ENCODE measurements at places on chromosomes 11 and 22.

DNA sequence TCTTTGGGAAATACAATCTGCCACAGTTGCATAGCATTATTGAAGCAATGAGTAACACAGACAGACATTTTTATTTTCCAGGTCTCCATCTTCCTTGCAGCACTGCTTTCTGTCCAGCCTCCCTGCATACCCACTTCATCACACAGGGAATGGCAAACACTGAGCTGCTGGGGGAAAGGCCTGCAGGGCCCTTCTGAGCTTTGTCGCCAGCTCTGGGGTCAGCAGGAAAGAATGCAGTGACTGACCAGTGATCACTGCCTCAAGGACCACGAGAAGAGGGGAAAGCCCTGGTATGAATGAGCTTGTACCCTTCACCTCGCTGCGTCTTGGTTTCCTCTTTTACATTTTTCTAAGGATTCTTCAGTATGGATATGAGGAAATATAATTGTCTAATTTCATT lies 21.3 kb upstream of the MICAL2 start:
- no peak for DNase-seq

GRCh38 chr11:119372260-119373058 lies 9.0 kb downstream of the USP2 start:
- no peak for DNase-seq

DNA sequence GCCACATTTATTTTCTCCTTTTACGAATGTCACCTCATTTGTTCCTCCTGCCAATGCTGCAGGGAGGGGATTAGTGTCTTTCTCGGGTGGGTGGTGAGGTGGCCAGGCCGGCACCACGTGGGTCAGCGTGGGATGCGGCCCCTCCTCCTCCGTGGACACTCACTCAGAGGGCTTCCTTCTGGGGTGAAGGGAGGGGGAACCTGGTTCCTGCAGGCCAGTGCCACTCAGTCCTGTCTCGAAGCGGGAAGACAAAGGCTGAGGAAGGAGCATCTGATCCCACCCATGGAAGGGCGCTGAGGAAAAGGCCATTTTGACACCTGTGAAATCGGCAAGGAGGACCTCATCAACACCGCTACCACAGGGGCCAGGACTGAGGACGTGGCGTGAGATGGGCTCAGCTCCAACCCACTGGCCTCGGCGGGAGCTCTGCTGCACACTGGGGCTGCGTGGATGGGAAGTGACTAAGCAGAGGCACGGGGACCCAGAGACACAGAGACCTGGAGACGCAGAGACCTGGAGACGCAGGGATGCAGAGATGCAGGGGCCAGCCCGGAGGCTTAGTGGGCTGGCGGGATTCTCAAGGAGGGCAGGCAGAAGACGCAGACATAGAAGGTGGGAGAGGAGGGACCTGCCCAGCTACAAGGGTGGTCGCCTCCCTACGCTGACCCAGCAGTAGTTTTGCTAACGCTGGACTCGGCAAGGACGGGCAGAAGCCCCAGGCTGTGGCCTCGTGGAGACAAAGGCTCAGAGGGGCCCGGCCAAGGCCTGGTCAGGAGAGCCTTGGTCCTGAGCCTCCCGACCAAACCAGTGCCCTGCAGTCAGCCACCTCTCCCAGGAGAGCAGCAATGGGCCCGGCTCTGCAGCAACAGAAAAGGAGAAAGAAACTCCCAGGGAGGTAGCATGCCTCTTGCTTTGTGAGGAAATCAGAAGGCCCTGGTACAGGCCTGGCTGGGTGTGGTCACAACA lies 1071.2 kb downstream of the BRD1 start:
- DNase-seq = no peak

GRCh38 chr11:117610045-117610444 lies 187.0 kb downstream of the DSCAML1 start:
- no peak for DNase-seq

DNA sequence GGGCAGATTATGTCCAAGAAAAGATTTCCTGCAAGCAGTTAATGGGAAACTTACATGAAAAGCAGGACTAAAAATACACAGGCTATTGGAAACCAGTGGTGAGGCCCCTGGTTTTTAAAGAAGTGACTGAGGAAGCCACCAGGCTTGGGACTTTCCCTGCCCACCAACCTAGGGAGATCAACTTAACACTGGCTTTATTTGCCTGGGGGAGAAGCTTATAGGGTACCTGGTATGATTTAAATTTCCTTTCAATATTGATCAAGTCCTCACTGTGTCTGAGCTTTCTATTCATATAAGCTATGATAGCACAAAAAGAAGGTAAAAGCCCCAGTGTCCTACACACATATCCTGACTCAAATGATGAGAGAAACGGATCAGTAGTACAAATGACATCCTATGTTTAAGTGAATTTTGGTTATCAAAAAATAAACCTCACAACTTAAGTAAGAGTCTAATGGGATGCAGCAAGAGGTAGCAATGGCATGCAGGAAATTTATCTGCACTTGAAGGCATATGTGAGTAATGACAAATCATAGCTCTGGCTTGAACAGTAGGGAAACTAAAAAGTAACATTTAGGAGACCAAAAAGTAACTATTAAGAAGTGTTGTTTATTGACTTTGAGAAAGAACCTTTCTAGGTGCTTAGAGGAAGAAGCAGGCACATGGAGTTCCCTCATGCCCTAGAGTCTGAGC lies 85.3 kb downstream of the GAB2 start:
- DNase-seq = no peak

GRCh38 chr11:62725646-62726045 lies 1.6 kb downstream of the HNRNPUL2 start:
- DNase-seq = no peak

- no peak for DNase-seq
Observed at GRCh38 chr11:85742348-85742747, 56.4 kb upstream of the CCDC89 start.

DNA sequence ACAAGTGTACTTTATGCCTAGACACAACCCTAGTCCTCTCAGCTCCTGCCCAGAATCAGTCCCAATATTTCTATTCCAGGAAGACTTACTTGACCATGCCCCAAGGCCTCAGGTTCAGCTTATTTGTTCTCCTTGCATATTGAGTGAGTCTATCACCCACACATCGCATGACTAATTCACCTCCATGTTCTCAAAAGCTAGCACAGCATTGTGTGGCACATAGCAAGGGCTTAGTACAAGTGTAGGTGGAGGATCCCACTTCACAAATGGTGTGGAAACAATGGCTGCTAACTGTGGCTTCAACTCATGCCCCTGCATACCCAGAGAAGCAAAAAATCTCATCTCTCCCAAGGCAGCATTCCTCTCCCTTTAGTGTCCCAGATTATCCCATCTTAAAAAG lies 602.6 kb upstream of the API5 start:
- DNase-seq = no peak

DNA sequence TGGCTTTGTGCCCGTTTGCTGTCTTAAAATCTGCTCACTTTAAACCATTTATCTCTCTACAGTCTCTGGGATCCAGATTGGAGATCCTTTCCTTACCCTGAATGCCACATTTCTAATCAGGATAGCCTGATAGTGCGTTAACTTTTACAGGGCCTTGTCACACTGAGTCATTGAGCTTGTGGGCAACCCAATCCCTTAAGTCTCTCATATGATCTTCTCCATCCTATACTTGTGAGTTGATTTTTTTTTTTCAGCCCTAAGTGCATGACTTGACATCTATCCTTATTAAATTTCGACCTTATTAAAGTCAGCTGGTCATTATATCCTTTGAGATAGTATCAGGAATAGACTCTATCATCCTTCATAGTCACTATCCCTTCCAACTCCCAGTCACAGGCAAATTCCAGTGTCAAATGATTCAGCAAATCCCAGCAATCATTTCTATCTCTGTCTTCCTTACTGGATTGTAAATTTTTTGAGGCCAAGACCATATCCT lies 57.7 kb downstream of the TEAD1 start:
- DNase-seq = no peak

DNA sequence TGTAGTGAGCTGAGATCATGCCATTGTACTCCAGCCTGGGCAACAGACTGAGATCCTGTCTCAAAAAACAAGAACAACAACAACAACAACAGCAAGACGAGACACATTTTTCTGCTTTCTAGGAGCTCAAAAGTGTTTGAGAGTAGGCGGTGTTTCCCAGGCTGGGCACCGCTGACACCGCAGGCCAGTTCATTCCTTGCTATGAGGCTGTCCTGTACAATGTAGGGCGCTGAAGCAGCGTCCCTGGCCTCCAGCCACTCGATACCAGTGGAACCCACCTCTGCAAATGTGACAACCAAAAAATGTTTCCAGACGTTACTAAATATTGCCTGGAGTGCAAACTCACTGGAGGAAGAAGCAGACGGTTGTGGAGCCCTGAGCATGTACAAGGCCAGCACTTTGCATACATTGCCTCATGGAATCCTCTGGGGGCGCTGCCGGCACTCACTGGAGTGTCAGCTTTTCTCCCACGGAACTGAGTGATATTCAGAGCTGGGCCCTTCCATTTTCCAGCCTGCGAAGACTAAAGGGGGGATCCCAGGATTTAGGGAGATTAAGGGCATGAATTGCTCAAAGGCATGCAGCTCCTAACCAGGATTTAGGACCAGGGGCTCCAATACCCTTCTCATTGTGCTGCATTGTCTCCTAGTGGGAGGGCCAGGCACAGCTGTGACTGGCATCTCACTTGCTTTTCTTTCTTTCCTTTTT lies 5.8 kb upstream of the MIEF1 start:
- peak; percentile 29 for DNase-seq

GRCh38 chr11:94297985-94298576 lies 6.3 kb upstream of the IZUMO1R start:
- no peak for DNase-seq
